Bronchus fibroblast of lung (primary cell): ENCODE measurements at places on chromosomes 16 and 17. TPM values are rescaled to one million over a fixed set of nuclear protein-coding genes. Genes with fewer than 3 reads are reported as not detected.

PLEKHM1 gene
- total RNA-seq: 13.4 and 14.0 TPM in 2 replicates

RAB37 gene
- total RNA-seq: 0.67 and 0.89 TPM in 2 replicates

PPP1R27 gene
- not detected in 2 replicates for total RNA-seq

KRT40 gene
- total RNA-seq: not detected in 2 replicates

KCNH6 gene
- total RNA-seq: not detected in 2 replicates

AATK gene
- total RNA-seq: 0.15 and 0.17 TPM in 2 replicates

RGS9 gene
- total RNA-seq: 0.84 and 1.5 TPM in 2 replicates

TRPV3 gene
- under 0.01 and 0.30 TPM in 2 replicates for total RNA-seq

PHAF1 gene
- total RNA-seq: 9.8 and 13.7 TPM in 2 replicates

SDR42E1 gene
- total RNA-seq: 2.0 and 2.4 TPM in 2 replicates

NT5M gene
- total RNA-seq: 1.2 and 2.5 TPM in 2 replicates

COPS3 gene
- total RNA-seq: 118 and 122 TPM in 2 replicates

USP22 gene
- 148 and 168 TPM in 2 replicates for total RNA-seq

USH1G gene
- total RNA-seq: not detected in 2 replicates

ZNF821 gene
- total RNA-seq: 2.1 and 3.4 TPM in 2 replicates

P3H4 gene
- total RNA-seq: 48.6 and 53.4 TPM in 2 replicates

PPM1E gene
- total RNA-seq: 0.45 and 0.50 TPM in 2 replicates

NPIPB9 gene
- total RNA-seq: not detected in 2 replicates

WWOX gene
- 6.6 and 13.2 TPM in 2 replicates for total RNA-seq

BCO1 gene
- total RNA-seq: not detected in 2 replicates

SLC12A3 gene
- not detected in 2 replicates for total RNA-seq

CDK3 gene
- 2.2 and 3.5 TPM in 2 replicates for total RNA-seq

TNFRSF17 gene
- total RNA-seq: not detected in 2 replicates

CD7 gene
- 0.30 and 0.34 TPM in 2 replicates for total RNA-seq

SLC13A2 gene
- not detected in 2 replicates for total RNA-seq

ARHGAP44 gene
- total RNA-seq: 0.74 and 0.84 TPM in 2 replicates
